ENCODE measurements at places on chromosomes 4 and X. TPM values are rescaled to one million over a fixed set of nuclear protein-coding genes. Genes with fewer than 3 reads are reported as not detected.

GRCh38 chr4:110998320-110998719 lies 375.4 kb upstream of the PITX2 start:
- DNase-seq = no peak

- no peak for DNase-seq
These were observed 492 bp upstream of the NKX3-2 start for GRCh38 chr4:13544606-13545393.

DNA sequence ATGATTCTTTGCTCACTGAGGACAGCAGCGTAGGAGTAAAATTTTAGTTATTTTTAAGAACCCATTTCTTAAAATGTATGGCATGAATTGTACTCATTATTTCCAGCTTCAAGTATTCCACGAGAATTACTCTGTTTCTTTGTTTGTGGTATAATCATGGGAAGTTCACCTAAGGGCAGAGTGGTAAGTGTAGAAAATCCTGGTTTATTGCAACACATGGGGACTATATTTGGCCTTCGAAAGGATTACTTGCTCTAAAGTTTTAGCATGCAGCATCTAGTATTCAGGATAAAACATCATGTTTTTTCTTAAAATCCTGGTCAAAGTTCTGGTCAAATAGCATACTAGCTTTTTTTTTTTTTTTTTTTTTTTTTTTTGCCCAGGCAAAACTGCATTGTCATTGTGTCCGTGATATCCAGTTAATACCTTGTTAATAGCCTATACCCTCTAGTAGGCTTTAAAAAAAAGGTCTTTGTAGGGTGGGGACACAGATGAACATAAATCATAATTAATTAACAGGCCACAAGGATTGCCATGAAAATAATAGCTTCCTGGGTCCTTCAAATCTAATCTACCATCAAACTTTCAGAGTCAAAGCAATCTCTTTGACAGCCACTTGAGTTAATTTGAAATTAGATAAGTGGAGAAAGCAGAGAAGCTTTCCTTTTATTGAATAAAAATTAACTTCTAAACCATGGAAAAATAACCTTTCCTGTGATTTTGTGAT lies 44.6 kb upstream of the VEGFC start:
- no peak for DNase-seq

DNA sequence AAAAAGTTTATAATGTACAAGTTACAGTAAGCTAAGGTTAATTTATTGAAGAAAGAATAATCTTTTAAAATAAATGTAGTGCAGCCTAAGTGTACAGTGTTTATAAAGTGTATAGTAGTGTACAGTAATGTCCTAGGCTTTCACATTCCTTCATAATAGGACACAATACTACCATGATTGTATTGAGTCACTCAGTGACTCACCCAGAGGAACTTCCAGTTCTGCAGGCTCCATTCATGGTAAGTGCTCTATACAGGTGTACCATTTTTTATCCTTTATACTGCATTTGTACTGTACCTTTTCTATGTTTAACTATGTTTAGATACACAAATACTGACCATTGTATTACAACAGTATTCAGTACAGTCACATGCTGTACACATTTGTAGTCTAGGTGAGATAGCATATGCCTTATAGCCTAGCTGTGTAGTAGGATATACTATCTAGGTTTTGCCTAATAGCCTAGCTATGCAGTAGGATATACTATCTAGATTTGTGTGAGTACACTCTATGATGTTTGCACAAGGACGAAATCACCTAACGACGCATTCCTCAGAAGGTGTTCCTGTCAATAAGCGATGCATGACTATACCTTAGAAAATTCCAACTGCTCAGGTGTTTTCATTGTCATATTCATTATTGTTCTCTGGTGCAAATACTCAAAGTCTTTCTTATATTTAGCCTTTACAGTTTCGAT lies 5.5 kb upstream of the TMEM255A start:
- no peak for DNase-seq

The SMIM14 gene
- polyA plus RNA-seq = 84.0 TPM
